ENCODE measurements at places on chromosomes 6 and 20.

GRCh38 chr6:13653296-13653695 is 38.2 kb downstream of the NOL7 start:
- no peak for DNase-seq

GRCh38 chr6:170165085-170165470 is 125.8 kb downstream of the DLL1 start:
- no peak for DNase-seq

DNA sequence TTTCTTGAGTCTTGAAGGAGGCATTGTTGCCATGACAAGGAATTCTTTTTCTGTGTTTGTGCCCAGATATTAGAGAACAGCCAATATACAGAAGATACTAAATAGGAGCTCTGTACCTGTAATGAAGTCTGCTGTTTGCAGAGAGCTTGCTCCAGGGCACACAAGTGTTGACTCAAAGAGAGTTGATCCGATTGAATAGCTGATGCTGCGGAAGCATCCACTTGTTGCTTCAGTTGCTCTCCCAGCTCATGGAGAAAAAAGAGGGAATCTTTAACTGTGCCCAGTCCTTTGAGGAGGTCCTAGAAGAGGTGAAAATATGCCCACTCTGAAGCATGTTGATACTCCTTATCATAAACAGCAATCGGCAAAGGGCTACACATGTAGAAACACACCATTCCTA is 411.4 kb downstream of the ESR1 start:
- no peak for DNase-seq

DNA sequence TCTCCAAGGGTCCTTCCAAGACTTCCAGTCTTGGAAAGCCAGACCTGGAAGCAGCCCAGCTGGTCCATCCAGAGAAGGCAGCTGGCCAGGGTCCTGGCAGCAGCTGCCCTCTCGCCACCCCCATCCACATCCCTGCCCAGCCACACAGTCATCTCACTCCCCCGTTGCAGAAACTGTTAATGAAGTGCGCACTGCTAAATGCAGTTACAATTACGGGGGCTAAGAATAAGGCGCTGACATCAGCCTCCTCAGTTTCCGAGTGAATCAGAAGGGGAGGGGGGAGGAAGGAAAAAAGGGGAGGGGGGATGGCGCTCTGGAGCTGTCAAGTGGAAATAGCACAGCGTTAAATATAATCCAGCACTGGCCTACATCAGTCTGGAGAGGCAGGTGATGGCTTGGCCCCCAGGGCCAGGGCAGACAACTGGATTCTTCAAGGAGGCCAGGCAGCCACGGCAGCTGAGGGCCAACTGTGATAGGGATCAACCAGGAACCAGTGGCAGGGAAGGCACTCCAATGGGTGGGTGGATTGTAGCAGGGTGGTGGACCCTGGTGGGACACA is 6.9 kb downstream of the RIMS4 start:
- DNase-seq: no peak

DNA sequence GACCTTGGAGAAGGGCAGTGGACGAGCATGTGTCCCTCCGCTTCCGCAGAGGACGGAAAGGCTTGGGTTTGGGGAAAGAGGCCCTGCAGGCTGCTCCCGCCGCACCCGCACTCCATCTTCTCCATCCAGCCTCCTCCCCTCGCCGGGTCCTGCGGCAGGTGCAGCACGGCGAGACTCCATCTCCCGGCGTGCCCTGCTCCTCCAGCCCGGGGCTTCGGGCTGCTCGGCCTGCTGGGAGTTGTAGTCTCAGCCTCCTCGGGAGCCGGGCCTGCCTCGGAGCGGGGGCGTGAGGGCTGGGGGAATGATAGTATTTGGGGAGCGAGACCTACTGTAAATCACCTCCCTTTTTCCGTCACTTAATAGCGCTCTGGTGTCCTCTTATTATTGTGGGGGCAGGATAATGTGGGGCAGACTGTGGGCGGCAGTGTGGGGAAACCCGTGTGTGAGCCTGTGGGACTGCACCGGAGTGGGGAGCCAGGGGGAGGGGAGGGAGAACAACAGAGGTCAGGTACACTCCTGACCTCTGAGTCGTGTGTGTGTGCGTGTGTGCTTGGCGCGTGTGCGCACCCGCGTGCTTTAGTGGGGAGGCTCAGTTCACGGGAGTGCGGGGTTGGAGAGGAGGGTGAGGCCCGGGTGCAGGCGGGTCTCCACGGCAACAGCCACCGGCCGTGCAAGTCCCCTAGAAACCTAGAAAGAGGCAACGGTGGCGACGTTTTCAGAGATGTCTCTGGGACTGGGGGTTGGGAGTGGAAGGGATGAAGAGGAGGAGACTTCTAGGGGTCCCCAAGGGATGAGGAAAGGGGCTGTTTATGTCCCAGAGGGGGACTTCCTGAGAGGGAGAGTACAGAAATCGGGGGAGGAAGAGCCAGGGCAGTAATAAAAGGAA is 4.1 kb downstream of the TTBK1 start:
- peak; percentile 94 for DNase-seq

DNA sequence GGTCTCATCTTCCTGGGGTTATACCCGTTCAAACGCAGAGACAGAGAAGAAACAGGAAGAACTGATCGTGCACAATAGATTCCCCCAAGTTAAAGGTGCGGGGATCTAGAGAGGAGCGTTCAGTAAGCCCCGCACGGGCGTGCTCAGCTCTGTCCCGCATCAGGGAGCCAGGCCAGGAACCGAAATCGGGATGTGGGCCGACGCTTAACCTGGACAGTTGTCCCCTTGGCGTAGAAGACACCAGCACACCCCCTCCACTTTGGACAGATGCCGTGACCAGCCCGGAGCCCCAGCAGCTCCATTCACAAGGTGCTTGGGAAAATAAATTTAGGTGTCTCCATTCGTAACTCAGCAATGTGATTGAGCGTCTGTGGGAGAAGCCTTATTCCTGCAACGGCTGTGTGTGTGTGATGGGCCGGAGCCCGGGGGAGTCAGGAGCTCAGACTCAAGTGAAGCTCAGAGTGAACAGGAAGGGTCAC is 24.0 kb upstream of the GATA5 start:
- no peak for DNase-seq

- DNase-seq: no peak
These were observed 949 bp upstream of the SLC17A3 start for GRCh38 chr6:25874822-25875562.

GRCh38 chr6:107523794-107524193 is 33.9 kb downstream of the SOBP start:
- no peak for DNase-seq

- DNase-seq: peak; percentile 42
These were observed 19.8 kb downstream of the ERGIC3 start for GRCh38 chr20:35561671-35562070.

DNA sequence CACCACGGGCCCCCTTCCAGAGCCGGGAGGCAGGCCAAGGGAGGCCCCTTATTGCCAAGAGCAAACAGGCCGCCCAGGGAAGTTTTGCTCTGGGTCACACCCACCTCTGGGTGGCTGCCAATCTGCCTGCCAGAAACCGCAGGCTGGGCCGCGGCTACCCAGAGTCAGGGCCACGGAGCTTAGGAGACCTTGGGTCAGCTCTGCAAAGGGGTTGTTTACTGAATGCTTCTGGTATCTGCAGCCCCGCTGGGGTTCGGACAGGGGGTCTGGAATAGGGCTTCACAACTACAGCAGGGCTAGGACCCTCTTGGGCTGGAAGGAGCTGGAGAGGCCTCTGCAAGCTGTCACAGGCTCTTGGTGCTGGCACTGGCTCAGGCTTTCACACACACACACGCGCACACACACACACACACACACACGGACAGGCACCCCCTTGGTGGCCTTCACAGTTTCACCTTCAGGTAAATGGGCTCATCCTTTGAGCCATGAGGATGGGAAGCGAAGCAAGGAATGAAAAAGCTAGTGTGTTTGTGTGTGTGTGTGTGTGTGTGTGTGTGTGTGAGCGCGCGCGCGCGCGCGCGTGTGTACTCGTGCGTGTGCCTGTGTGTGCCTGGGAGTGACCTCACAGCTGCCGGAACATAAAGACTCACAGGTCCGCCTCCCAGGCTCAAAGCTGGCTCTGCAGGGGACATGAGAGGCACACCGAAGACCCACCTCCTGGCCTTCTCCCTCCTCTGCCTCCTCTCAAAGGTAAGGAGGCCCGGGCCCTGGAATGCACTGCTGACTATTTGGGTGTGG is at the start of gene CCN5:
Gene CCN5 (plus strand): TSS at position 669 of the 798 bp plus-strand sequence. CDS start 22 bp downstream, at position 691.
- DNase-seq: peak; percentile 30

- DNase-seq: no peak
These were observed 20.8 kb upstream of the PAX1 start for GRCh38 chr20:21684671-21685070.
